GM23248 (cell line): ENCODE measurements at places on chromosomes 16 and 17. TPM values are rescaled to one million over a fixed set of nuclear protein-coding genes. Genes with fewer than 3 reads are reported as not detected.

Gene SPATA22
- not detected in 2 replicates for total RNA-seq

DNA sequence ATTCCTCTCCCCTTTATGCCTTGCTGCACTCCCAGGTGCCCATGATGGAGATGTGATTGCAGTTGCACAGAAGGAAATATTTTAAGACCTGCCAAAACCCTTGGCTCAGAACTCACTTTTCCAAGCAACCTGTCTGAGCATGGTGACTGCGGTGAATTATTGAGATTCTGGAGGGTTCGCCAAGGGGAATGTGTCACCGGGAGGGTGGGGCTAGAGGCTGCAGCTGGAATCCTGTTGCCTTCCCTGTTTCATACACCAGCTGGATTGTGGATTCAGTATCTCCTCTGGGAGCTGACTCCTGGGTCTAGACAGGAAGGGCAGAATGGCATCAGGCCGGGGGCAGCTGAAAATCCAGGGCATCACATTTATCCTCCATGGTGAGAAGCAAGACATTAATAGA lies 527.2 kb downstream of the TMEM114 start:
- DNase-seq, result no peak
- H3K4me3 ChIP-seq, result no peak overlapping the region
- H3K27me3 ChIP-seq, result no peaks in the 10 kb centered on the region

Gene NPIPA5
- 1.4 TPM in 1 of 2 replicates, not detected in the other for total RNA-seq

Gene TNFRSF17
- not detected in 2 replicates for total RNA-seq

- H3K27ac ChIP-seq, result no peak overlapping the region
- no peaks in the 10 kb centered on the region for H3K36me3 ChIP-seq
- H3K27me3 ChIP-seq, result no peaks in the 10 kb centered on the region
- no peak overlapping the region for H3K4me3 ChIP-seq
- H3K4me1 ChIP-seq, result no peaks in the 10 kb centered on the region
- no peak for DNase-seq
These were observed 157.2 kb downstream of the TMEM132E start for GRCh38 chr17:34736611-34737010.

- no peak overlapping the region for H3K4me3 ChIP-seq
- no peaks in the 10 kb centered on the region for H3K36me3 ChIP-seq
- no peak overlapping the region for H3K27ac ChIP-seq
These were observed 17.0 kb downstream of the SRCIN1 start for GRCh38 chr17:38588788-38589174.

GRCh38 chr17:46007461-46007965 lies 8.5 kb downstream of the STH start:
- H3K36me3 ChIP-seq, result no peaks in the 10 kb centered on the region
- DNase-seq, result no peak
- H3K4me1 ChIP-seq, result no peaks in the 10 kb centered on the region
